ENCODE measurements at places on chromosomes 12 and 14. TPM values are rescaled to one million over a fixed set of nuclear protein-coding genes. Genes with fewer than 3 reads are reported as not detected.
A peak's percentile ranks its signal among the peaks of the same experiment; 100 is the strongest.

The TAS2R42 gene
- total RNA-seq: not detected

The PSMC1 gene
- total RNA-seq: 46.0 TPM

The KRT2 gene
- total RNA-seq: not detected

The NINJ2 gene
- total RNA-seq: 10.9 TPM

The PPP1R1A gene
- total RNA-seq: not detected

DNA sequence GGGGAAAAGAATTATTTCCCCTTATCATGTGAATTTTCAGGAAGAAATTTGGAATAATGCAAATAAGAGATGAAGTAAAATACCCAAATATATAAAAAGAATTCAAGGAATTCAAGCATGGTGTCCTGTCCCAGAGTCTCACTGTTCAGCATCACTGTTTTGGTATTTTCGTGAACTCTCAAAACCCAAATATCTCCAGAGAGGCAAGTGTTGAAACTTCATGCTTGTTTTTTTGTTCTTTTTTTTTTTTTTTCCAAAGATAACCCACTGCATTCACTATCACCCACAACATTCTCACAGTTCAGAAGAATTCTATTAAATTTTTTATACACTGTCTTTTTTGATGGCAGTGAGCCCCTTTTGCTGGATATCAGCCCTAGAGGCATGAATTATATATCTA is 354.9 kb downstream of the DIO2 start:
- no peak for DNase-seq

DNA sequence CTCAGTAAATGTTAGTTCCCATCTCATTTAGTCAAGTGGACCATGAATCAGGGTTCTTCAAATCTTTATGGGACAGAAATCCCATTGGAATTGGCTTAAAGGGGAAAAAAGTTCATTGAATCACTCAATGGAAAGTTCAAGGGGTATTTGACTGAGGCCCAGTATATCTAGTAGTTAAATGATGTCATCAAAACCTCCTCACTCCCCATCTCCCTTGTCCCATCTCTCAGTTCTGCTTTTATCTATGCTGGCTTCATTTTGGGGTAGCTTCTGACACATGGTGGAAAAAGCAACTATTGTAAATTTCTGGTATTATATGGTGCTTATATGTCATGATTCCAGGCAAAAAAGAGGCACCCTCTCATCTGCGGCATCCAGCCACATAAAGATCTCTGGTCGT is 51.9 kb downstream of the DAAM1 start:
- no peak for DNase-seq

DNA sequence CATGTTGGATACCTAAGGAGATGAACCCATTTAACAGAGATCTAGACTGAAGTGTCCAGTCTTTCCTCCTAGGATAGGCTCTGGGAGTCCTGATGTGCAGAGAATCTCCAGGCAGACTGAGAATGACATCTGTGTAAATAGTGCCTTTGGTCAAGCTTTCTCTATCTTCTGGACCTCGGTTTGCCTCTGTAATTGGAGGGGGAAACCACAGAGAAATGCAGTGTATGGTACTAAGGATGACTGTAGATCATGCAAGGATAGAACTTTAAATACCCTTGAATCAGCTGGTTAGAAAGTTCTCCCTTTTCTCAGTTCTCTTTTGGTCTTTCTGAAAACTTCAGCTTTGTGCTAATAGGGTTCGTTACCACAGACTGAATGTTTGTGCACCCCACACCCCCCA is 112.2 kb downstream of the PTPN11 start:
- DNase-seq: no peak

DNA sequence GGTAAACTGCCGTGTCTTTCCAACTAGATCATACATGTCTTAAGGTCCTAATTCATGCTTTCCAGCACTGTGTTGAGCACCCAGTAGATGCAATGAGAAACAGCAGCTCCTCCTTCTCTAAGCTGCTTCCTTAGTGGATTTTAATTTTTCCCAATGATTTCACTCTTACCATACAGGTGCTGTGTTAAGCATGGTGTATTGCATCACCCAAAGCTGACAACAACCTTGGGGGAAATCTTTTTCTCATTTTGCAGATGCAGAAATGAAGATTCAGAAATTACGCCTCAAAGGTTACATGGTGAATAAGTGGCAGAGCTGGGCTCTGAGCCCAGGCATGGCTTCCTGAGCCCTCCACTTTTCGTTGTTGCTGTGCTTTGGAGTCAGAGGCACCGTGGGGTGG is 75.6 kb downstream of the NEDD1 start:
- DNase-seq: no peak

GRCh38 chr12:116403546-116403945 is 126.1 kb upstream of the MED13L start:
- no peak for DNase-seq

DNA sequence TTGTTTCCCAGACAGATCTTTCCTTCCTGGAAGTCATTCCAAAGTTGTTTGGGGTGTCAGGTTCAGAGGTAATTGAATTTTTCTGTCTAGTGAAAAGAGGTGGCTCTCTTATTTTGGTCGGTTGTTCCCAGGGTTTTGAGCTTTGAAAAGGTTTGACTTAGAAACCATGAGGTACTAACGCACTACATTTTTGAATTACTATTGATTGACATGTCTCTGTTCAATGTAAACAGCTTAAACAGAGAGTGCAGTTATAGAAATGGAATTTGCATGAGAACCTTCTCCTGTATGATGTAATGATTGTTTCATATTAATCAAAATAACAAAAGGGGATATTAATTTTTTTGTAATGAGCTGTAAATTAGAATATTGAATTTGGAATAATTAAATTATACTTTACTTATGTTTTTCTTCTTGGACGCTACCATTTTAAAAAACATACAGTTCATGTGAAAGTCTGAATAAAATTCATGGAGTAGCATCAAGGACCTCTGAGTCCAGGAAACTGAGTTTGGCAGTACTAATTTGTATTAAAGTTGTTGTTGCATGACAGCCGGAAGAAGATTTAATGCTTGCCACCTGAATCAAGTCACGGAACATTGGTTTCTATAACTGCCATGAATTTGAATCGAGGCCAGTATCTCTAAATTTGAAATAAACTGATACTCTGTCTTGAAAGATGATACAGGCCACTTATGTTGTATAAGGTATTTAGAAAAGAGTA is 41.7 kb downstream of the NPAS3 start:
- DNase-seq: no peak

- no peak for DNase-seq
These were observed 45.3 kb upstream of the NAA30 start for GRCh38 chr14:57345106-57345505.

GRCh38 chr12:121765573-121765972 is 27.9 kb downstream of the RHOF start:
- DNase-seq: no peak

DNA sequence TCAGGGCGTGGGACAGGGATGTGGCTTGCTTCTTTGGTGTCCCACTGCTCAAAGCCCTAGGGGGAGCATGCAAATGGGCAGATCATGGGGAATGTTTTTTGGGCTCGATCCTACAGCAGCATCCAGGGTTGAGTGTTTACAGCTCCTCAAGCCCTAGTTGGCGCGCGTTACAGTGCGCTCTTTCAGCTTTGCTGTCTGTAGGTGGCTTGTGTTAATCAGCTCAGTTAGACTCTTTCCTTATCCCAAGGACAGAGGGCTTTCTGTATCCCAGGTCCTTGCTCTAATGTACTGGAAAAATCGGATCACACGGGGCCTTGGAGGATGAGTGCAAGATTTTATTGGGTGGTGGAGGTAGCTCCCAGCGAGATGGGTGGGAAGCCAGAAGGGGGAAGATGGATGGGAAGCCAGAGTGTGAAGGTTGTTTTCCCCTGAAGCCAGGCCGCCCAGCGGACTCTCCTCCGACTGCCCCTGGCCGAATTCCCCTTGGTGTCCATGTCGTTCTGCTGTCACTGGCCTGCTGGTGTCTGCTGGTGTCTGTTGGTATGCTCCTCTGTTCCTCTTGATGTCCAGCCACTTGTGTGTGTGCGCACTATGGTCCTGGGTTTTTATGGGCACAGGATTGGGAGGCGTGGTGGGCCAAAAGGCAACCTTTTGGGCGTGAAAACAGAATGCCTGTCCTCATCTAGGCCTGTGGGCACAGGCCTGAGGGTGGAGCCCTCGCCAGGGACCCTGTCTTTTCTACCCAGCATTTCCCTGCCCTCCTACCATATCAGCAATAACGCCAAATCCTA is 10.7 kb upstream of the TXNRD1 start:
- DNase-seq: no peak

DNA sequence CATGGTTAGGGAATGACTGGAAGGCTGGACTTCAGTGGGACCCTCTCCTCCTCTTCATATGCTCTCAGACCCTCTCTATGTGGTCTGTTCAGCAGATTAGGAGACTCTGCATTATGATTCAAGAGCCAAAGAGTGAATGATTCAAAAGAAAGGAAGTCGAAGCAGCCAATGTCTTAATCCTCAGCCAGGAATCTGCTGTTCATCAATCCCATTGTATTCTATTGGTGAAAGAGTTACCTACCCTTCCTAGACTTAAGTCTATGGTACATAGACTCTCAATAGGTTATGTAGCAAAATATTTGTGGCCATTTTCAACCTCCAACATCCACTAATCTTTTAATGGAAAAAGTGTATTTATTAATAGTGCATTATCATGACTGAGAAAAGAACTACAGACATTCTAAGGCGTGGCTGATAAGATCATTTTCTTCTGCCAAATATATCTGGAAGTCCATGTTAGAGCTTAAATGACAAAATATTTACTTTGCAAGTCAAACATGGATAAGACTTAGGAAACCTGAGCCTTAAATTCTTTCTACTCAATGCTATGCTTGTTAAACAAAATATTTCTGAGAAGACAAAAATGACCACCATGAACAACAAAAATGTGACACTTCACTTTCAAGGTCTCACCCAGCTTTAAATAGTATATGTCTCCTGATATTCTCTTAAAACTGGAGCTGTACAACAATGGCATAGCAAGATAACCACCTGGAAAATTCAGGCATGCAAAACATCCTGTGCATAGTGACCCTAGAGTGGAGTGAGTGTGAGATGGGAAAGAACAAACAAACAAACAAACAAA is 1100.6 kb downstream of the GALC start:
- no peak for DNase-seq

DNA sequence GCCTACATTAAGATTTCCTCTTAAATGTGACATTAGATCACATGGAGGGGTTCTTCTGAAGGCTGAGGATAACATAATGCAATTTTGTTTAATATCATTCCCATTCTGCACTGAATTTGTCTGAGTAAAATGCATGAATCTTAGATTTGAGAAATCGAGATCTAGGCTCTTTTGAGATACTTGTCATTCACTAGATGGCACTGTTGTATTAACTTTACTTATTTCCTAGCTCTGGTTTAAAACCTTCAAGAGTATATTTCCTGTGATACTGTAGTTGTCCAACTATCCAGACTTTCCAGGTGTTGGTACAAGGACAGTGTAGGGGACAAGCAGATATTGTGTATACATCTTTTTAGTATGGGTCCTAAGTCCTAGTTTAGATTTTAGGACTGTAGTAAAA is 91.7 kb upstream of the SEL1L start:
- peak; percentile 15 for DNase-seq
